ENCODE measurements at places on chromosomes 11 and 22.

- DNase-seq, result no peak
Observed at GRCh38 chr22:23478175-23478574, 101.9 kb downstream of the IGLL1 start.

DNA sequence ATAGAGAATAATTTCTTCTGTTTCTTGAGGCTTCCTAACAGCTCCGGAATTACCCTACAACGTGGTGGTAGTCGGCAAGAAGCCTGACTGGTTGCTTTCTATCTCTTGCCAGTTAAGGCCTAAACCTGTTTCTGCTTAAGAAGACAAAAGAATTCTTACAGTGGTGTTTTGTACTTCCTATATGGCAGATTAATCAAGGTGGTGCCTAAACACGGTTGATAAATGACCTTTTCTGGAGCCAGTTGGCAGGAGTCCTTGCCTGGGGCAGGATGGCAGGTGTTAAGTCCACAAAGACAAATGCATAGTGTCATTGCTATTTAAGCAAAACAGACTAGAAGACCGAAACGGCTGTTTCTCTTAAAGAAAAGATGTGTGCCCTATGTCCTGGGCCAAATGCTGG is 9.9 kb downstream of the GVQW3 start:
- no peak for DNase-seq

GRCh38 chr22:50502096-50502495 is 5.4 kb downstream of the LMF2 start:
- no peak for DNase-seq

DNA sequence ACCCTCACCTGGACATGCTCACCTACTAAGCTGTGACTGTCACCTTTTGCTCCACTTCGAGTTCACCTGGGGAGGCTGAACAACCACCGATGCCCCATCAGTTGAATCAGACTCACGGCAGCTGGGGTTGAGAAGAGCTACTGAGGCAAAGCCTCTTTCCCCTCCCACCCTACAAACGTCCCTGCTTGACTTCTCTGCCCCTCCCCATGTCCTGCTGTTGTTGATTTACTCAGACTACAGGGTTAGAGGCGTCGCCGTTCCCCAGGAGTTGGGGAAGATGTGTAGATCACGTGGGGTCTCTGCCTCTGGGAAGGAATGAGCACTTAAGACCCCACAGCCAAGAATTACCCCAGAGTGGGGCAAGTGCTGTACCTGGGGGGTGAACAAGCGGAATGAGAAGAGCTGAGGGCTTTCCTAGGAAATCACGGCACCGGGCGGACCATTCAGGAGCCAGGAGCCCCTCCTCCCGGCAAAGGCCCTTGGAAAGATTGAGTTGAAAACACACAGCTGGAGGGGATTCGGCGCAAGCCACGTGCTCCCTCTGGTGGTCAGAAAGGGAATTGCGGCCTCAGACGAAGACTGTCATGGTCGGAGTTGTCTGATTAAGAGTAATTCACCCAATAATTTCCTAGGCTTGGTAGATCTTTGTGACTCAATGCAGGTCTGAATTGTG is 7.0 kb downstream of the FXYD2 start:
- peak; percentile 90 for DNase-seq

- DNase-seq, result no peak
Observed at GRCh38 chr11:132257871-132258270, 887.5 kb downstream of the NTM start.

DNA sequence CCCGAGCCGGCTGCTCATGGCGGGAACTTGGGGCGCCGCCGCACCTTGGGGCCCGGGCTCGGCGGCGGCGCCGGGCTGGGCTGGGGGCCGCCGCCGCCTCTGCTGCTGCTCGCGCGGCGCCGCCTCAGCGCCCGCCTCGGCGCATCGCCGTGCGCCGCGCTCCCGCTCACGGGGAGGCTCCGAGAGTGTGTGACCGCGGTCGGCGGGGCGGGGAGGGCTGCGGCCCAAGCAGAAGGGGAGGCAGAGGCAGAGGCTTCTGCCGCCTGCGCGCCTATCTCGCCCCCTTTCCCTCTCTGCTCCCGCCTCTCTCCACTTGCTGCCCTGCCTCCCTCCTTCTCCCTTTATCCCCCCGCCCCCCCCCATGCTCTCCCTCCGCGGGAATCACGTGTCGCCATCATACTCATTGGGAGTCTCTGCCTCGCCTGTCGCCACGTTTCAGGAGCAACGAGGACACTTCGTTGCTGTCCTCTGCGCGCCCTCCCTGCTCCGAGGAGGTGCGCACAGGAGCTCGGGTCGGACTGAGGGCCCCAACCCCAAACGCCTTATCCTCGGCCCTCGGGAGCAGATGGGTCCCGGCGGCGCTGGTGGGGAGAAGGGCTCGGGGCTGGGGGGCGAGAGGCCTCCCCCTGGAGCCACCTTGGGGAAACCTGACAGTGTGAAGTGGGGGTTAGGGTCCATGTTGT is at the start of gene GUCY1A2:
TSS of gene GUCY1A2 (minus strand) at position 258 of the 683 bp plus-strand sequence. CDS start 421 bp downstream, outside the sequence.
- no peak for DNase-seq

DNA sequence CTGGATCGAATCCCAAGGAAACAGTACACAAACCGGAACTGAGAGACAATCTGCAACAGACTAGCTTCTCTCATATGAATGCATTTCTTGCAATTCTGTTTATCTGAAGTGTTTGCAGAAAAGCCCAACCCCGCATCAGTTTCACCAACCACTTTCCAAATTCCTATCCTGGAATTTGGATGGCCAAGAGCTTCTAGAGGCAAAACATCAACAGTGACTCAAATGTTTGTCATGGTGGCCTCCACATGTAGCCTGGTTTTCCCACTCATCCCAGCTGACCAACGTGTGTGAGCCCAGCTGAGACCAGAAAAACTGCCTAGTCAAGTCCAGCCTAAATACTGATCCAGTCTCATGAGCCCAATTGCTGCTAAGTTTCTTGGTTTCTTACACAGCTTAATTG is 8.3 kb upstream of the MIEF1 start:
- no peak for DNase-seq

GRCh38 chr11:65124480-65125196 is 2.5 kb downstream of the MRPL49 start:
- DNase-seq, result no peak

DNA sequence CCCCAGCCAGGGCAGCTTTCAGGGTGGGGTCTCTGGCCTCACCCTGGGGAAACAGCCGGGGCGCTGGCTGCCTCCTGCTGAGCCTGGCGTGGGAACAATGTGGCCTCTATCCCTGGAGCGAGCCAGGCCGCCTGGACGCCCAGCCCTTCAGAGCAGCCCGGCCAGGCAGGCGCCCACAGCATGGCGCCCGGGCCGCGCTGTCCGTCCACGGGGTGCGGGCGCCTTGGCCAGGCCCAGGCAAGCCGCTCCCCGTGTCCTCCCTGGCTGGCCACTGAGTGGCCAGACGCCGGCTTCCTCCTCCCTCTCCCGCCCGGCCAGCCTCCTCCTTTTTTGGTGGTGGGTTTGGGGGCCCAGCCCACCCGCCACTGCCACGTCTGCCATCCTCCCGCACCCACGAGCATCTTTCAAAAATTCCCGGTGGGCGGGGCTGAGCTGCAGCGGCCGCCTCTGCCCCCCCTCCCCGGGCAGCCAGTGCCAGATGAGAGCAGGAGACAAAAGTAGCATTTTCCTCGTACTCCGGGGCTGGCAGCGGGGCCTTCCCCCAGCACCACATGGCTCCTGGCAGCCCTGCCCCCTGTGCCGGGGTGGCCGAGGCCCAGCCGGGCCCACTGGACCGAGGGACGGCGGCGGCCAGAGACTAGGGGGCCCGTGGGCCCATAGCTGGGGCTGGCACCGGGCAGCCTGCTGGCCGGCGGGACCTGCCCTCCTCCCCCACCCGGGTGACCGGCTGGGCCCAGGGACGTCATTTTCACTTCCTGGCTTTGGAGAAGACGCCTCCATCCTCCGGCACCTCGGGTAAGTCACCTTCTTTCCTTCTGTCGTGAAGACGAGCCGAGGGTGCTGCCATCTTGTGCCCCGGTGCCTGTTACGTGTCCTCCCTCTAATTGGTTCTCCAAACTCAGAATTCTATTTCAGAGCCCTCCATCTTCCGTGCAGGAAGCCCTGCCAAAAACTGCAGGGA is 70.2 kb upstream of the PPARA start:
- no peak for DNase-seq

DNA sequence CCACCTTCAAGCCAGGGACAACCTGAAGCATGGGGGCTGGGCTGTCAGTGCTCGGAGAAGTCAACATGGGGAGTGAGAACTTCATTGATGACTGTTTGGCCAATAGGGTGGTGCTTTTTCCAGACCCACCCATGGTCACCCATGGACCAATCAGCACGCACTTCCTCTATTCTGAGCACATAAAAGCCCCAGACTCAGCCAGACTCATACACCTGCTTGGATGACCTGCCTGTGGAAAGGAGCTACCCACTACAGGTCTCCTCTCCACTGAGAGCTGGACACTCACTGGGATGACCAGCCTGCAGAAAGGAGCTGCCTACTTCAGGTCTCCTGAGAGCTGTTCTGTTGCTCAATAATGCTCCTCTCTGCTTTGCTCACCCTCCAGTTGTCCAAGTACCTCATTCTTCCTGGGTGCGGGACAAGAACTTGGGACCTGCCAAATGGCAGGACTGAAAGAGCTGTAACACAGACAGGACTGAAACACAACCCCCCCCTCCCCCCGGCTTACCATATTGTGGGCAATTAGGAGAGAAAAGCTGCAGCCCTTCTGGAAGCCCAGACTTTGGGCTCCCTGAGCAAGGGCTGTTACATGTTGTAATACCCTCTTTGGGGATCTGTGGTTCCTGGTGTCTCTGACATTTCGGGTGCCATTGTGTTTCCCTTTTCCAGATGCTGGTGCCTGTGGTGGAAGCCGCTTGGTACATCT is 44.4 kb upstream of the WNT11 start:
- DNase-seq, result no peak

GRCh38 chr11:93829598-93829997 is 20.8 kb downstream of the VSTM5 start:
- DNase-seq, result no peak

DNA sequence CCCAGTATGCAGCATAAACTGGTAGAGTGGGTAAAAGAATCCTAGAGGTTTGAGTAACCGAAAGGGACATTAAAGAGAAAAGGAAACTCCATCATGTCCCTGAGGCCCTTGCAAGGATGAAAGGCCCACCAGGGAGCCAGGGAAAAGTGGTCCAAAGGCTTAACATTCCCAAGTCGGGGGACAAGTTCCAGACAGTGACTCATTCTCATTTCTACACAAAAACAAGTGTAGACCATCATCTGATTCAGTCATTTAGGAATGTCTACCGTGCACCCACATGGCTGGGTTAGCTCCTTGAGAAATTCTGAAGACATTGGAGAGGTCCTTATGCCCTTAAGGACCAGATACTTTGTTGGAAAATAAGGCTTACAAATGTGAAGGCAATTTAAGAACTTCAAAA is 4.8 kb upstream of the NOX4 start:
- no peak for DNase-seq

GRCh38 chr22:19990609-19991394 is 25.8 kb downstream of the ARVCF start:
- DNase-seq, result no peak

DNA sequence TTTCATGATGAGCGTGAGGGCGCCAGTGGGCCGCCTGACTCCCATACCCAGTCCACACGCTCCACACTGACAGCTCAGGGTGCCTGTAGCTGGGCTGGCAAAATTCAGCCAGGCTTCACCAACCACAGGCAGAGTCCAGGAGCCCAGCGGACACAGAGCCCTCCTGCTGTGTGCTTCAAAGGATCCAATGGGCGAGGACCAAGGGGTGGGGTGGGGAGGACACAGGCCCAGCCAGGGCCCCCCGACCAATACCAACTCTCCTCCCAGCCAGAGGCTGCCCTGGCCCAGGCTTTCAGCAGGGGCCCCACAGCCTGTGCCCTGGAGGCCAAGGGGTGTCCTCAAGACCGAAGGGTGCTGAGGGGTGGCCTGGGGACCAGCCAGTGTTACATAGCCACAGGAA is 336.1 kb downstream of the CTTN start:
- no peak for DNase-seq

DNA sequence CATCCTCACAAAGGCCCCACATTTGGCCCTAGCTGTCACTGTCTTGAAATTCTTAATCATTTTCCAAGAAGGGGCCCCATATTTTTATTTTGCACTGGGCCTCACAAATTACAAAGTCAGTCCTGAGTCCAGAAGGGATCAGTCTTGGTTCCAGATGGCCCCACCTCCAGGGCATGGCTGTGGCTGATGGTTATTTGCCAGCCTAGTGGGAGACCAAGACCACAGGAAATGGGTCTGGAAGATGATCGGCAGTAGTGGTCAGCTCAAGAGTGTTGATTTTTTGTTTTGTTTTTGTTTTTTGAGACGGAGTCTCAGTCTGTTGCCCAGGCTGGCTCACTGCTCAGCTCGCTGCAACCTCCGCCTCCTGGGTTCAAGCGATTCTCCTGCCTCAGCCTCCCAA is 47.1 kb upstream of the EMID1 start:
- no peak for DNase-seq

Data from activated naive CD4-positive, alpha-beta T cell treated with Interleukin-2 at 50 U/mL for 16 hours (primary cell).